ENCODE measurements at places on chromosomes 4 and X. TPM values are rescaled to one million over a fixed set of nuclear protein-coding genes. Genes with fewer than 3 reads are reported as not detected.

GRCh38 chr4:125243789-125244397 lies 70.9 kb upstream of the FAT4 start:
- DNase-seq = no peak

JAKMIP1 gene
- 17.7 TPM for total RNA-seq

PSAPL1 gene
- total RNA-seq = not detected

GPR101 gene
- total RNA-seq = not detected

QRFPR gene
- total RNA-seq = not detected

DNA sequence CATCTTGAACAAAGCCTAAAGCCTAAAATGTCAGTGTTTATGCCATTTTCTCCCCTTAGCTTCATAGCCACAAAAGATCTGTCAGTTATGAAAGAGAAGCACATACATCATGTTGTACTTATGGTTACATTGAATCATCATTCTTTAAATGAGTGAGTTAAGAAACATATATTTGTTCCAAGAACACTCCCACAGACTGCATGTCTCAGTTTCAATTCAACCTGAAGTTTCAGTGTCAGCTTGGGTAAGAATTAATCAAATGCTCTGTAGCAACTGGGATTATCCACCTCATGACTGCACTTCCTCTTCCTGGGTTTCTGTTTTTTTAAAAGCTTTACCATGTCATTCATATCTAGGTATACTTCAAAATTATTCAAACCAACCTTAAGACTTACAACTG lies 3.9 kb upstream of the TMPRSS11B start:
- DNase-seq = no peak

SLC16A2 gene
- 1.2 TPM for total RNA-seq

STK26 gene
- total RNA-seq = 64.0 TPM

- no peak for DNase-seq
Measured at GRCh38 chr4:84479663-84480062, 19.4 kb downstream of the NKX6-1 start.

- DNase-seq = no peak
Measured at GRCh38 chr4:146548443-146548842, 26.7 kb upstream of the SLC10A7 start.

DNA sequence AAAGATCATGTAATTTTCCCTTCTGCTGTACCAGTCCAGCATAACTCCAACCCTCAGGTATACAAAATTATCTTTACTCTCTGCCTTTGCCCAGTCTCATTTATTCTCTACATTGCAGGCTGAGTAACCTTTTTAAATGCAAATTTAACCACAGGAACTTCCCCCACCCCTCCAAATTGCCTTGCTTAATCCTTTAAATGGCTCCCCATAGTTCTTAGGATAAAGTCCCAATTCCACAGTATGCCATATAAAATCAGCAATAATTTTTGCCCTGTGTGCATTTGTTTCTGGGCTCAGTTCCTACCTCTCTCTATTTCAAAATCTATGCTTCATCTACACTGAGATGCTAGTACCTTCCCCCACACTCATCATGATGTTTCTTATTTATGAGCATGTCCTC lies 879.7 kb downstream of the RPA4 start:
- DNase-seq = no peak

USP17L19 gene
- total RNA-seq = not detected
